Stimulated activated CD4-positive, alpha-beta T cell treated with anti-CD3 and anti-CD28 coated beads, Interleukin-2, amount 100 ng/mL, for 48 hours (primary cell): ENCODE measurements at places on chromosomes 1 and 21.
A peak's percentile ranks its signal among the peaks of the same experiment; 100 is the strongest.

GRCh38 chr1:114033216-114033706 is 54.0 kb downstream of the OLFML3 start:
- no peak for DNase-seq

- no peak for DNase-seq
Observed at GRCh38 chr1:7151978-7152377, 366.7 kb downstream of the CAMTA1 start.

DNA sequence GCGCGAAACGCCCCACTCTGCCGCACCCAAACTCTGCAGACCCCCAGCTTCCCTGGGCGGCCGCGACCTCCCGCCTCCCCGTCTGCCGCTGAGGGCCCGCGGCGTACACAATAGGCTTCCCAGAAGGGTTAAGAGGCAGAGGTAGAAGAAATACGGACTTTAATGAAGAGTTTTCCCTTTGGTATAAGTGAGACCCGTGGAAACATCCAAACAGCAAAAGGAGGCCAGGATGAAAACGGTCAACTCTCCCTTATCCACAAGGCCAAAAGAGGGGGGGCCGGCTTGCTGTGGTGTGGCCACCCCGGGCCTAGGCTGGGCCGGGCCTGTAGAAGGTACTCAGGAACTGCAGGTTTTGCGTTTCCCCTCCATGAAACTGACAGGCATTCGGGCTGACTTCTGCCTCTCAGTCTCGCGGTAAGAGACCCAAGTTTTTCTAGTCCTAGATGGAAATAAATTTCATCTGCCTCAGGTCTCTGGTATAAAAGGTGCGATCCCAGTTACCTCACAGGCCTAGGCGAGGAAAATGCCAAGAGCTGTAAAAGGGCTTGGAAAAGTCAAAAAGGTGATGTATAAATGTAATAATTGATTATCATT is 671 bp upstream of the PYGO2 start:
- DNase-seq = no peak

DNA sequence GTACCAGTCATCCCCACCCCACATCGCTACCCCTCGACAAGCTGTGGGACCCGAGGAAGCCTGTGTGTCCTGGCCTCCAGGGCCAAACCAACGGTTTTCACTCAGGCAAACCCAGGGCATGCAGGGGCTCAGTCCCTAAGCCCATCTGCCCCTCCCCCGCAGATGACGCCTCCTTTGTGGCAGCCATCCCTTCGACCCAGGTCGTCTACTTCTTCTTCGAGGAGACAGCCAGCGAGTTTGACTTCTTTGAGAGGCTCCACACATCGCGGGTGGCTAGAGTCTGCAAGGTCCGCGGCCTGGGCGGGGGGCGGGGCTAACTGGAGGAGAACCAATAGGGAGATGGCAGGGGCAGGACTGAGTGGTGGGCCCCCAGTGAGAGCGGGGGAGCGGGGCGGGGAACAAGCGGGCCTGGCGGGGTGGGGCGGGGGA is 7.4 kb downstream of the SEMA4A start:
- peak; percentile 74 for DNase-seq

GRCh38 chr21:34827445-34828235 is 158.8 kb downstream of the CLIC6 start:
- DNase-seq = no peak

- DNase-seq = no peak
Observed at GRCh38 chr21:44590311-44590721, 2.0 kb downstream of the KRTAP10-6 start.

DNA sequence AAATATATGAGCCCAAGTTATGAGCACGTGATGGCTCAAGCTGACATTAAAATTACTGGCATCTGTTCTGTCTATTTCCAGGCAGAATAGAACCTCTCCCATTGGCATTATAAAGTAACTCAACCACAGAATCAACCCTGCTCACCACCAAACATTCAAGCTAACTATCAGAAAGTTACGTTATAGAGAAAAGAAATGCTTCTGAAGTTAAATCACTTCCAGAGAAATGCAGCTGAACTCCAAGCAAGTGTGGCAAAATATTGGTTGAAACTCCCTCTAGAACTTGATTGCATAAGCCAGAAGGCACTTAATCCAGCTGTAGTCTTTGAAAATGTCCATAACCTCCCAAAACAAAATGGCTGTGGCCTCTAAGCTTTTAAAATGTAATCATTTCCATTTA is 36.2 kb upstream of the UBE2U start:
- no peak for DNase-seq

DNA sequence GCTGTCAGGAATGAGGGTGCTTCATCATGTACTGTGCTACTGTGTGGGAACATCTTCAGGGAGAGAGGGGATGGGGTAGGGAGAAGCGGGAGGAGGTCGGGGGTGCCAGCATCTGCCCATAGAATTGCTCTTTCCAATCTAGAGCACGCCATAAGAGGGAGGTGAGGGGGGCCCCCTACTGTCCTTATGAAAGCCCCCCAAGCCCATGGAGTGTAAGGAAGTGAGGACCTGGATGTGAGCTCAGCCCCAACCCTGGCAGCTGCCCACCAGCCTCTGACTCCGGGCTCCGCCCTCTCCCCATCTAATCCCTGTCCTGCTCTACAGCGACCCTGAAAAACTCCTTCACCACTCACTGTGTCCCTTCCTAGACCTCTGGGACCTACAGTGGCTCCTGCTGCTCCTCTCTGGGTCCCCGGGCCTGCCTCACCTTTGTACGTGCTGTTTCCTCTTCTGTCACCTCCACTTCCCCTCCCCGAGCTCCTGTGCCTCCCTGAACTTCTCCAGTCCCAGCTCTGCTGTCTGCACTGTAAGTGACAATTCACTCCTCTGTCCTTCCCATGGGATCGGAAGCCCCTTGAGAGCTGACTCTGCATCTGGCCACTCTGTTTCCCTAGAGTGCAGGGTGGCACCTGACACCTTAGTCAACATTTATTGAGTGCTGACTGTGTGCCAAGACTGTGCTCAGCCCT is 269.4 kb downstream of the PTPRU start:
- DNase-seq = no peak

DNA sequence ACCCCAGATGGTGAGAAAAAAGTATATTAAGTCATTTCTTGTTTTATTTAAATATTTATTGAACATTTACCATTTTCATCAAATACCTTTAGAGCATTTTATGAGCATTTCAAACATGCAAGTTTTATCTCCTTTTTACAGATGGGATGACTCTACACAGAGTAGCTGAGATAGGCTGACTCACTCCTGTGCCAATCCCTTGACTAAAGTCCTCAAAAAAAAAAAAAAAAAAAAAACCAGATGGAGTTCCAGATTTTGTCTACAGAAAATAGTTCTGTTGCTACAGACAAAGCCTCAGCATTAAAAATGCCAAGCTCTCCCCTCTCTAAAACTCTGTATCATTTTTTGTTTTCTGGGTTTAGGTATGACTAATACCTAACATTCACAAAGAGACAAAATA is 303.0 kb upstream of the PLD5 start:
- no peak for DNase-seq

DNA sequence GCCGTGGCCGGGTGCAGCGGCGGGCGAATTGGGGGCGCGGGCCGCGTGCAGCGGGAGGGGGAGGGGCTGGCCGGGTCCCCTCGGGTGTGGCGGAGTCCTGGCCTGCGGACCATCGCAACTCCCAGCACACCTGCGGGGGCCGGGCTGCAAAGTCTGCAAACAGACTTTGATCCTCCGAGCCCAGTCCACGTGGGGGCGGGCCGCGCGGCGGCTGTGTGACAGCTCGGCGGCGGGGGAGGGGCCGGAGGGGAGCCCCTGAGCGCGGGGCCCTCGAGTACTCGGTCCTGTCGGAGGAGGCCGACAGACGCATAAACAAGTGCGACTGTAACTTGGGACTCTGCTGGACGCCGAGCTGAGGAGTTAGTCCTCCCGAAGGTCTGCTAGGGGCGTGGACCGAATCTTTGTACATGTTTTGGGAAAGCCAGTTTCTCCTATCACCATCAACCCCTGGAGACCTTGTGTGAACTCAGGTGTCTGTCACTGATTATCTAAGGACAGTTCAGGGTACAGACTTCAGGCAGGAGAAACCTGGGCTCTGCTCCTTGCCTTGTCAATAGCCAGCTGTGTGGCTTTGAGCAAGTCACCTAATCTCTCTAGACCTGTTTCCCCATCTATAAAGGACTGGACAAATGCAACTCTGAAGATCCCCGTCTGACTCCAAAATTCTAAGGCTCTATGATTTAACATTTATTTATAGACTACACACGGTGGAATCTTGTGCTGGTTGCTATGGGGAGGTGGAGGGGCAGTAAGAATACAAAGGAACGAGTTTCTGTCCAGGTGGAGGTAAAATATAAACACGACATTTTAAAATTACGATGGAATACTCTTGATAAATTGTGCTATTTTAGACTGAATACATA is 710 bp upstream of the SLC30A1 start:
- no peak for DNase-seq

- no peak for DNase-seq
Observed at GRCh38 chr1:233665575-233666270, 51.8 kb downstream of the KCNK1 start.

DNA sequence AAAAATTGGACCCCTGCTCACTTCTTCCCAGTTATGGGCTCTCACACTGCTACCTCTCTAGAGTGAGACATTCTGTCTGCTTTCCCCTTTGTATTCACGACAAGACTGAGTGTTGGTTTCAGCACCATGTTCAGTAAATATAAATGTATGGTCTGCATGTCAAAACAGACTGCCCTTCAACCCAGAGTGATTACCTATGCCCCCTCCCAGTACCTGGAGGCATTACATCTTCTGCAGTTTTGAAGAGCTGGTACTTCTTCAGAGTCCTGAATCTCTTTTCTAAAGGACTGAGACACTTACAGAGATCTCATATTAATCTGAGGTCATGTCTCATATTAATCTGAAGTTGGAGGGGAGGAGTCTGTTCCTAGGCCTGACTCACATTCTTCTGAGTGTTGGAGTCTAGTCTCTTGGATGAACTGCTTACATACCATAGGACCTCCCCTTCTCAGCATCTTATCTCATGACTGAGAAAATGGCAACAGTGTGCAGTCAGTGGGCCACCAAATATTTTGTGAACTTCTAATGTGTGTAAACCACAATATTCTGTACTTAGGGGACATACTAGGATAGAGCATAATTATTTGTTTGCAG is 80.3 kb downstream of the RGL1 start:
- no peak for DNase-seq

DNA sequence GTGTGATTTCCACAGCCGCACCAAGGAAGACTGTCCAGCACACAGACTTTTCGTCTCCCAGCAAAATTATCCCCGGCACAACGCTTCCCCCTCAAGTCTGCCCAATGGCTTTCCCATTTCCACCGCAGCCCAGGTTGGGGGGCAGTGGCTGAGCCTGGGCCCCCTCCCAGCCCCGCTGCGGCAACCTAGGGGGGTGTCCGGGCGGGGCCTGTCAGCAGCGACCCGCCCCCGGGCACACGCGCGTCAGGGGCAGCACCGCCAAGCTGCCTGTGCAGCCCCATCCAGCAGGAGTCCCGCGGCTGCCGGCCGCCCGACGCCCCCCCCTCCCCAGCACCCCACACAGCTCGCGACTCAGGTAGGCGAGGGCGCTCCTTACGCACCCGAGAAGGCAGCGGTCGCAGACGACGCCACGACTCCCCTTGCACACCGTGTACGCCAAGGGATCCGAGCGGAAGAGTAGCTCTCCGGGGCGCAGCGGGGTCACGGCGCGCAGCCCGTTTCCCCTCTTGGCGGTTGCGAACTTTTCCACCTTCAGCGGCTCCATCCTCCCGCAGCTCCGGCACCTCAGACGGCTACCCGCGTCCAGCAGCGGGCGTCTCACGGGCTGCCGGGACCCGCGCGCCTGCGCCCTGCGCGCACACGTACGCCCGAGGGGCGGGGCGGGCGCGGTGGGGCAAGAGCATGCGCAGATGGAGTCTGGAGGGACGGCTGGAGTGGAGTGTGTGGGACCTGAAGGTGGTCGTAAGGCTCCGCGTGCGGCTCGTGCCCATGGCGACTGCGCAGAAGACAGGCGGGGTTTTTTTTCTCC is at the start of gene SMYD3:
SMYD3 (minus strand) TSS at position 606 of the 808 bp plus-strand sequence.
- DNase-seq = peak; percentile 68

DNA sequence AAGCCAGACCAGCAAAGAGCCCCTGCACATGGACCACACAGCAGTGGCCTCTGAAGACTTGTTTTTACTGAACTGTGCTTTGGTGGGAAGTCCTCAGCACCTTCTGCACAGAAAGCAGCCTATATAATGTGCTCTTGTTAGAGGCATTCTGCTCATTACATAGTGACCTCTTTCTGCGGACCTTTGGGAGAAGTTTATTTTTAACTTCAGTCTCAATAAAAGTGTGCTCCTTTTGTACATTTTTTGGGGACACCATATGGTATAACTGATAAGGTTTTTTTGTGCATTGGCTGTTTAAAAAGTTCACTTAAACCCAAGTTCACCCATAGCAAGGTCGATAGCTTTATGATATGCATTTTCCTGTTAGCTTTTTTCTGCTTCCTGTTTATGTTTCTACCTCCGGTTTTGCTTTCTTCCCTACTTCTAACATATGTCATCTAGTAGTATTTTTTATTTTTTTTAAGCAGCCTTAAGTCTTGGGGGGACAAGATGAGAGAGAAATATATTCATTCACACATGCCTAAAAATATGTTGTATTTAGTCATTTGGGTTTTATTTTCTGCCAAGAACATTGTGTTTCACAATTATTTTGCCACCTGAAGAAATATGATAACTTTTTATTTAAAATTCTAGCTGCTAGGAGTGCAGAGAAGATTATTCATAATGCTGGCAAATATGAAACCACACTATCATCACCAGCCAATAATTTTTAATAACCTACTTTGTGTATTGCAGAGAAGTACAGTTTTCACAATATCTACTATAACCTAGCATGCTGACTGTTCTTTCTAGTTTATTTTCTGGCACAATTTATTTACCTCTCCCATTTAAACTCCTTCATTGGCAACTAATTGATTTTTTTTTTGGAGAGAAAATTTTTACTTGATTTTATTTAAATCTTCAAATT is 22.9 kb upstream of the SLC19A2 start:
- DNase-seq = no peak

- no peak for DNase-seq
Observed at GRCh38 chr1:193408782-193409293, 222.4 kb upstream of the B3GALT2 start.
